Endothelial cell (in vitro differentiated cells): ENCODE measurements at places on chromosomes 13 and 19.

GRCh38 chr13:20363603-20364002 lies 131.5 kb upstream of the GJB6 start:
- no peak for DNase-seq

GRCh38 chr19:39236527-39236926 lies 8.3 kb downstream of the IFNL3 start:
- no peak for DNase-seq

- DNase-seq, result no peak
These were observed at the start of gene CD79A for GRCh38 chr19:41876847-41877832. TSS of gene CD79A (plus strand) at chr19:41877279. CDS start at chr19:41877305, 26 bp downstream.

DNA sequence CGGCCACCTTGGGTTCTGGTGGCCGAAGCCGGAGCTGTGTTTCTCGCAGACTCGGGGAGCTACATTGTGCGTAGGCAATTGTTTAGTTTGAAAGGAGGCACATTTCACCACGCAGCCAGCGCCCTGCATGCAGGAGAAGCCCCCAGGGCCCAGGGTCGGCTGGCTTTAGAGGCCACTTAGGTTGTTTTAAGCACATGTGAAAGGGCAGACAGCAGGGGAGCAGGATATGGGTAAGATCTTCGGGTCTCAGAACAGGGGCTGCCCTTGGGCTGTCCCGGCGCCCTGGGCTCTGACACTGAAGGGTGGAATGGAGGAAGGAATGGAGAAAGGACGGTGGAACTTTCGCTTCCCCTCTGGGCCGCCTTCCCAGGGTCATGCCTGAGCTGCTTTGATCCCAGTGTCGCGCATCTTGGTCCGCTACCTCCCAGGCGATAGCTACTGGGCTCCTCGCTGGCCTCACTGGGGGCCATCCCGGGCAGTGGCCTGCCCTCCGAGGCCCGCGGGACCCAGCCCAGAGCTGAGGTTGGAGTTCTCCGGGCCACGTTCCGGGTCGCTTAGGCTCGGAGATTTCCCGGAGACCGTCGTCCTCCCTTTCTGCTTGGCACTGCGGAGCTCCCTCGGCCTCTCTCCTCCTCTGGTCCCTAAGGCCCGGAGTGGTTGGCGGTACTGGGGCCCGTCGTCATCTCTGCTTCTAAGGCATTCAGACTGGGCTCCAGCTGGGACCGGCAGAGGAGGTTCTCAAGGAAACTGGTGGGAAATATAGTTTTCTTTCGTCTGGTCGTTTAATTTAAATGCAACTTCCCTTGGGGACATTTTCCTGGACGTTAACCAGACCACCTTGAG lies 4.3 kb upstream of the POU4F1 start:
- no peak for DNase-seq

DNA sequence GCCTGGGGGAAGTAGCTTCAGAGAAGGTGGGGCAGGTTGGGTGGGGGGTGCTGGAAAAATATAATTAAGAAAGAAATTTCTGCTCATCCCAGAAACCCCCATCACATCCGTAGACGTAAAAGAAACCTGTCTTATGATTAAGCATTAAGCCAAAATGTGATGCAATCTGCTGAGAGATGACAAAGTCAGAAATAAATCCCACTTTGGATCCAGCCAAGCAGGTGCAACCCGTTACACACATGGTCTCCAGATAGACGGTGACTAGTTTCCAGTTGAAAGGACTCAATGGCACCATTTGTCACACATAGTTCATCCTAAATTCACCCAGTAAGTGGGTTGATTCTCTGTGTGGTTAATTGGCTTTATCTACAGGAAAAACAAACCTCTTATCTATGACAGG lies 34.1 kb downstream of the PSG5 start:
- DNase-seq, result no peak
